Natural killer cell treated with Interleukin-12 subunit alpha and Interleukin-12 subunit beta and Interleukin-15 and Interleukin-18, amount 100 ng/mL, for 72 hours (primary cell): ENCODE measurements at places on chromosomes 4 and X. TPM values are rescaled to one million over a fixed set of nuclear protein-coding genes. Genes with fewer than 3 reads are reported as not detected.

LRIT3 gene
- 0.07 TPM for total RNA-seq

DNA sequence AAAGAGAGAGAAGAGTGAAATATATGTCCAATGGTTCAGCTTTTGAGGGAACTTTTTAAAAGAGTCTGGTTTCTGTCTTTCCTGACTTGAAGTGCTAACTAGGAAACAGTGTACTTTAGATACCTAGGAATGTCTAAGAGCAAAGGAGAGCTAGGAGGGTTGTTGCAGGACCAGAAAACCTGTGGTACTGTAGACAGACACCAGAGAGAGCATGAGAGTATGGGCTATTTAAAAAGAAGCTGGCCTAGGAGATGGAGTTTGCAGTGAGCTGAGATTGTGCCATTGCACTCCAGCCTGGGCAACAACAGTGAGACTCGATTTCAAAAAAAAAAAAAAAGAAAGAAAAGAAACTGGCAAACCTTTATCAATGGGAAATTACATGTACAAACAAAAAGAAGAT, 223.9 kb downstream of the FAT4 start:
- no peak for DNase-seq

- DNase-seq = no peak
Observed at GRCh38 chr4:176874721-176875445, 82.2 kb upstream of the VEGFC start.

DNA sequence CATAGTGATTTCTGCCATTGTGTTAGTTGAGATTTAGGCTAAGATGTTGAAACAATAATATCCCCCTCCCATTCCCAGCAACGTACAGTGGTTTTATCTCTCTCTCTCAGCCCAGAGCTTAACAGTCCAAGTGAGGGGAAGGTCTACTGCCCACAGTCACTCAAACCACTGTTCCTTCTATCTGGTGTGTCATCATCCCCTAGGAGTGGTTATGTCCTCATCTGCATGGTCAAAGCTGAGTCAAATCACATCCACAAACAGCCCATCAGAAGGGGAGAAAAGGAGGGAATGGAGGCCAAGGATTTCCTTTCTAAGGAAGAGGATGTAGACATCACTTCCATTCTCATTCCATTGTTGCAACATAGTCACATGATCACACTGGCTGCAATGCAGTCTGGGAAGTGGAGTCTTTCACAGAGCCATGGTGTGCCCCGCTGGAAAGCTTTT, 42.8 kb upstream of the CHRNA9 start:
- DNase-seq = no peak

DNA sequence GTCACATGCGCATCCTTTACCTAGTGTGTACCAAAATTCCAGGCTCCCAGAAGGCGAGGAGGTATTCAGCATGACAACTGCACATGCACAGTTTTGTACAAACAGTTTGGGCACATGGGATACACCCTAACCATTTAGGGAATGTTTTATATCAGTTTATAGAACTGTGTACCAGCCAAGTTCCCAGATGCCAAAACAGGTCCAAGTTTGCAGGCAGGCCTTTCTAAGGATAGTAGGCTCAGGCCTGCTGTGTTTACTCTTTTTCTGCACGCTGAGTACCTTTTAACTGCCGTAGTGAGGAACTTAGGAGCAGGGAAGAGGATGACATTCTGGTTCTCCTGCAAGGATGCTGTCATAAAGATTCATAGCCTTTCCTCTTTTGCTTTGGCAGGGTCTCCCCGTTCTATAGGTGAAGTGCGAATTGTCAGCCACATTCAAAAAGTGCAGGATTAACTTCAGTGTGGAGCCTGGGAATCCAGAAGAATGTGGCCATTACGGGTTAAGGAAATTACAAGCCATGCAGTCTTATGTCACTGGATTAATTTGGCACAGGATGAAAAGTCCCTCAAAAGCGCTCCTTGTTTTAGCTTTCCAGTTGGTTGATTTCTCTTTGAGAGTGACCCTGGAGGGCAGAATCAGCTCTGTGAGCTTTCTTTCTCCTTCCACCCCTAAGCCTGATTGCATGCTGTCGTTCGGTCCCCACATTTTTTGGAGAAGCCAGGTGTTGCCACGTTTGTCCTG, 259.8 kb downstream of the ARHGAP10 start:
- no peak for DNase-seq

GNPDA2 gene
- 20.1 TPM for total RNA-seq

- no peak for DNase-seq
Observed at GRCh38 chrX:129077424-129078170, 445.7 kb downstream of the SMARCA1 start.

- DNase-seq = no peak
Observed at GRCh38 chr4:123588631-123589241, 192.1 kb downstream of the SPRY1 start.

DNA sequence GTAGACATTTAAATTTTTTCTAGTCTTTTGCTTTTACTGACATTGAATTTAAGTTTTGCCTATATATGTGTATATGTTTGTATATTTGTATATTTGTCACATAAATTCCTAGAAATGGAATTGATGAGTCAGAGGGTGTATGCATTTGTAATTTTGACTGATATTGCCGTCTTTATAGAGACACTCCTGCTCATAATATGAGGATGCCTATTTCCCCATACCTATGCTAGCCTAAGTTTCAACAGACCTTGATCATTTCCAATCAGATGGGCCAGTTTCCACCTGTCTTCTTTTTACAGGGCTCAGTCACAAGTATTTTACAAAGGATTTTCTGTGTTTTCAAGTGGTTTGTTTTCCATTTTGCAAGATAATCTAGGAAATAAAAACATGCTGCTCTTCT, 10.8 kb downstream of the PDLIM5 start:
- DNase-seq = no peak
